Tibial nerve (tissue), 4 donors: ENCODE measurements at places on chromosomes 5 and 9.

GRCh38 chr9:27194401-27195091 is 85.5 kb downstream of the TEK start:
- DNase-seq, result no peak

- DNase-seq, result no peak
These were observed 248.3 kb downstream of the FSTL4 start for GRCh38 chr5:133363807-133364587.

GRCh38 chr5:102722931-102723330 is 32.2 kb upstream of the PAM start:
- no peak for DNase-seq

- no peak for DNase-seq
These were observed 354.0 kb downstream of the PRR16 start for GRCh38 chr5:120818128-120818527.

- DNase-seq, result no peak
These were observed 44.1 kb upstream of the SHISAL2B start for GRCh38 chr5:64646169-64646568.

DNA sequence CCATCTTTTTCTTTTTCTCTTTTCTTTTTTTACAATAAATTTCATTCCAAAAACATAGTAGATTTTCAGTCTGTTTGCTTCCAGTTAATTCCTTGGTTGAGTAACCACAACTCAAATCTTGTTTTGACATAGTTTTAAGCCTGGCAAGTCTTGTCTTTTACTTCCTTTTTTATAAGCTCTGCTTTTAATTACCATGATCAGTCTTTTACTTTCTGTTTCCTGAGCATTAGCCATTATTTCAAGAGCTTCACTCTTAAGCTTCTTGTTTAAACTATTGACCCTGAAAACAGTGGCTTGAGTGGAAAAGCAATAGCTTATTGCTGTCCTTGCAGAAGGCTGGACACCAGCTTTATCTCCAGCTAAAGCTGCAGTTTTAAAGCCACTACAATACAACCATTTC is 1363.3 kb downstream of the MAT2B start:
- DNase-seq, result no peak

DNA sequence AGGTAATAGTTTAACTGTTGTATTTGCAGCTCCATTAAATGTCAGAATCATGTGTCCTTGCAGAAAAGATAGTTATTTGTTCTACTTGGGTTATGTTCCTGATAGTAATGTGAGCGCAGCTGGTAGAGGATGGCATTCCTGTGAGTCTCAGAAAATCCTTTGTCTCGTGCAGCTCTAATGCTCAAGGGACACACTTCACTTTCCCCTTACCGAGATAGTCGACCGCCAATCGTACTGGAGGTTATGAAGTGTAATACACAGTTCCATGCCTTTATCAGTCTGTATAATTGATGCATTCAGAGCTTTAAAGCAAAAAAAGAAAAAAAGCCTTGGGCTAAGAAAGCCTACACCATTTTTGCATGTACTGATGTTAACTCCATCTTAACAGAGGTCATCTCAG is 60.2 kb upstream of the SRP19 start:
- DNase-seq, result no peak

DNA sequence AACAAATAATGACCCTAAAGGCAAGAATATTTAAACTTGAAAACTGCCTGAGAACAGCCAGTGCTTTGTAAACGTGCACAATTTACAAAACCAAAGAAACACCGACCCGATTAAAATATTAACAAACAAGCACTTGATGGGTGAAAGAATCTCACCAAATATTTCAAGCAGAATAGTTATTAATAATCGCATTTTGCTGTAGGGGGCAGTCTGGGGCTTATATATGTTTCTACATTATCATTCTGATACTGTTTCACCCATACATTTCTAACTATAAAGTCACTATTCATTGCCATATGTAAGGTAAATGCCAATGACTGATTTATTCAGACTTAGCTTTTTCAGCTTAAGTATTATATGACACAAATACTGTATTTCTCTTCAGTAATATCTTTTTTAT is 37.7 kb downstream of the UBAP2 start:
- peak; percentile 10 for DNase-seq

DNA sequence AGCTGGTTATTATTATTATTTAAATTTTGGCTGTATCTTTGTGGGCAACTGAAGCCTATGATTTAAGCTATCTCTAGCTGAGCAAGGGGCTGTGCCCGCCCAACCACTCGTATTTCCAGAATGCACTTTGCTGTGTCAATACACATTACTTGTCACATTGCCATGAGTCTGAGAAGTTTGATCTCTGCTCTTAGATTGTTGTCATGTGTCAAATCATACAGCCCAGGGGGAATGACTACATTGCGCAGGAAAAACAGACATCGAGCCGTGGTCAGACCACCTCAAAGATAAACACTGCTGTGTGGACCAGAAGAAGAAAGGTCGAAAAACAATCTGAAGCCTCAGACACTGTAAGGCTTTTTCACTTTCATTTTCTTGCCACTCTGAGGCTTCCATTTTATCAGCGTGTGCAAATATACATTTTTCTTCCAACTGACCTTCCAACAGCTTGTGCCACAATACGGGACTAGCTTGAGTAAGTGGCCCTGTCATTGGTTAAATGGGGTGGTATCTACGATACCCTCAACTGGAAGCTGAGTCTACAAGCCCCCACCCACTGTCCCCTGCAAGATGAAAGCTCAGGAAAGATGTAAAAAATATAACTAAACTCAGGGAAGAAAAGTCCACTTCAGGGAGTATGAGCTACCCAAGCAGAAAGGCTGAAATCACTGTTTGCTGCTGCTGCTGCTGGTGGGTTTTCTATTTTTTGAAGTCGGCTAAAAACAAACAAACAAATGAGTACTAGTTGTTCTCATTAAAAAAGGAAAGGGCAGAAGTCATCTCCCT is 603.0 kb downstream of the BNC2 start:
- DNase-seq, result no peak

- DNase-seq, result no peak
These were observed 5.7 kb upstream of the TRAF1 start for GRCh38 chr9:120932086-120932823.

- no peak for DNase-seq
These were observed 201.9 kb downstream of the ZNF608 start for GRCh38 chr5:124544366-124545055.

GRCh38 chr5:5145651-5146529 is 5.8 kb downstream of the ADAMTS16 start:
- no peak for DNase-seq

DNA sequence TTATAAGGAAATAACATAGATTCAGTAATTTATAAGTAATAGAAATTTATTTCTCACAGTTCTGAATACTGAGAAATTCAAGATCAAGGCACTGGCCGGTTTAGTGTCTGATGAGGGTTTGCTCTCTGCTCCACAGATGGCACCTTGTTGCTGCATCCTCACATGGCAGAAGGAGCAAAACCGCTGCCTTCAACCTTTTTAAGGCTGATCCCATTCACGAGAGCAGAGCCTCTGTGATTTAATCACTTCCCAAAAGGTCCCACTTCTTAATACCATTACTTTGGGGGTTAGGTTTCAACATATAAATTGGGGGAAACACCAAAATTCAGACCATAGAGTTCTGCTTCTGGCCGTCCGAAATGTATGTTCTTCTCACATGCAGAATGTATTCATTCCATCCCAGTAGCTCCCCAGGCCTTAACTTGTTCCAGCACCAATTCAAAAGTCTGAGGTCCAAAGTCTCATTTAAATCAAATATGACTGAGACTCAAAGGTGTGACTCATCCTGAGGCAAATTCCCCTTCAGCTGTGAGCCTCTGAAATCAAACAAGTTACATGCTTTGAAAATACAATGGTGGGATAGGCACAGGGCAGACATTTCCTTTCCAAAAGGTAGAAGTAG is 30.6 kb downstream of the BAAT start:
- DNase-seq, result no peak

DNA sequence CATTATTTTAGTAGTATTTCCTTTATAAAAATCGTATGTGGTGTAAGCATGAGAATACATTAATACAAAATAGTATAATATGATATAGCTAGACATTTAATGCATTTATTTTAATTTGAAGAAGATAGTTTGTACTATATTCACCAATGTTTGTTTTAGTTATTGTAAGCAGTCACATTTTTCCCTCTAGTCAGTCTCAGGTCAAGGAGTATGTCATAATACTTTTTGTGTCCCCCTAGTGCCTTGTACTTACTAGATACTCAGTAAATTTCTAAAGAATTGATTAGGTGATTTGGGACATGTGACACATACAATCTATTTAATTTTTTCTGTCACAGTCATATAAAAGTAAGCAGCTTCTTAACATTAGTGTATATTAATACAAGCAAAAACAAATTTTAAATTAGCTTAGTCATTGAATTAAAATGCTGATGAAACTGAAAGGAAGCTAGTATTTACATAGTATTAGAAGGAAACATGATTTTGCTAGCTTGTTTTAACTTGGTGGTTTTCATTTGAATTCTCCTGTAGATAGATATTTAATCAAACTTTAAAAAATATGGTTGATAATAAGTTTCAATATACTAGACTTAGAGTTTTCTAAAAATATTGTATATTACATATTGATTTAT is 242.2 kb downstream of the FER start:
- no peak for DNase-seq

- DNase-seq, result no peak
These were observed 45.3 kb upstream of the ISOC1 start for GRCh38 chr5:129049126-129049799.

DNA sequence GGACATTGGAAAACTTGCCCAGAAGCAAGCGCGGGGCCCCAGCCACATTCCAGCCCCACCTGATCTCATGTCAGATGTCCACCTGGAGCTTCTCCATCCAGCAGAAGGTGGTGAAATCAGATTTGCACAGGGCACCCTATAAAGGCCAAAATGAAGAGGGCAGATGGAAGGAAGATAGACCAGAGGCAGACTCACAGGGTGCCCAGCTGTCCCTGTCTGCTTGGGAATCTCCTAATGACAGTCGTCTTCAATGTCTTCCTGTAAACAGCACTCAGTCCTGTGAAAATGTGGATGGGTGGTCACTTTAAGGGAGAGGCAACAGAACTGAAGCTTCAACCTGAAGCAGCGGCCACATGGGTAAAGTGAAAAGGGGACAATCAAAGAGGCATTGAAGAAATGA is 607.5 kb downstream of the IRX1 start:
- DNase-seq, result no peak

DNA sequence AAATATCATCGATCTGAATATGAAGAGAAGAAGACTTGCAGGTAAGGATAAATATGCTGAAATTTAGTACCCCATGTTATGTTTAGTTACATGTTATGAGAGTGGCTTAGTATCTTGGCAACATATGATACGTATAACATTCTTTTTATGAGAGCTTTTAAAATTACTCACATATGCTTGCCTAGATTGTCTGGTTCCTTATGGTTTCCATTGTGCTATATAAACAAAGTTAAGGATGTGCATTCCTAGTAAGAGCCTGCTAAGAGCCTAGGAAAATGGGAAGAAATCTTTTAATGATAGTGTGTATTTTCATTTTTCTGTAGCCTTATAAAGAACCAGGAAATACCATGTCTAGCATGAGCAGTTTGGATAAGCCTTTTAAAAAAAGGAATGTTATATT is 112.0 kb upstream of the KCNN2 start:
- no peak for DNase-seq

DNA sequence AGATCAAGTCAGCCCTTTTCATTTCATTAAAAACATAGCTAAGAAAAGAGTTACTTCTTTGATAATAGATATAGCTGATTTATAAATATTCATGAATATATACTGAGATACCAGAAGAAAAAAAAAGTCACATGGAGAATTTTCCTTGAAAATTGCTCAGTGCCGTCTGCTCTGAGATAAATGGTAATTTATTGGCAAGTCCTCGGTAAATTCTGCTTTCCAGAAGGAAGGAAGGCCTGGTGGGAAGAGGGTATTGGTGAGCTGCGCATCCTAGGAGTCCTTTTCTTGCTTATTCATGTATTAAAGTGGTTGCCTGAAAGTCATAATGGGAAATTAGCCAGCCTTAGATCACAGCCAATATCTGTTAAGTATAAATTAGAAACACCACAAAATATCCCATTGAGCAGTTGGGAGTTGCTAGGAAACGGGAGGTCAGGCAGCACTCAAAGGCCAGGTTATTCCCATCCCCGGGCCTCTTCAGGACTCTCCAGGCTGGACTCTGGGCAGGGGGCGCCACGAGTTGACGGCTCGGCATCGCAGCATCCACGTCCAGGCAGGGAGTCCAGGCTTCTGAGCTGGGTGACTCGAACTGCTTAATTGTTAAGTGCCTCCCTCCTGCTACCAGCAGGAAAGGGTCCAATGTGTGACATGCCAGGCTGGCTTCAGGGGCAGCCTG is 116.7 kb upstream of the RETREG1 start:
- no peak for DNase-seq

DNA sequence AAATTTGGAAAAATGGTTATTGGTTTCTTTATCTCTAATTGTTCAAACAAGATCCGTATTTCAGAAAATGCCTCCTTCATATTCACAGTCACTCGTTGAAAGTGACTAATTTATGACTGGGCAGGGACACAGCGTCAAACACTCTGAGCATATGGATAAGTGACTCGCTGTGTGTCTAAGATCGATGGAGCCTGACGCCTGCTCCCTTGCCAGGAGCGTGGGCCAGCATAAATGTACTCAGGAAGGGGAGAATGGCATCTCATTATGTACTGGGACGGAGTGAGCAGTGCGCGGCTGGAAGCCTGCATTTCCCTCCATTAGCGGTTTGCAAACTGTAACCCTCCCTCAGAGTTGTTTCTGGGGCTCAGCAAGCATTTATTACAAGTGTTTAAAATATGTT is 79.8 kb upstream of the CAST start:
- DNase-seq, result no peak

DNA sequence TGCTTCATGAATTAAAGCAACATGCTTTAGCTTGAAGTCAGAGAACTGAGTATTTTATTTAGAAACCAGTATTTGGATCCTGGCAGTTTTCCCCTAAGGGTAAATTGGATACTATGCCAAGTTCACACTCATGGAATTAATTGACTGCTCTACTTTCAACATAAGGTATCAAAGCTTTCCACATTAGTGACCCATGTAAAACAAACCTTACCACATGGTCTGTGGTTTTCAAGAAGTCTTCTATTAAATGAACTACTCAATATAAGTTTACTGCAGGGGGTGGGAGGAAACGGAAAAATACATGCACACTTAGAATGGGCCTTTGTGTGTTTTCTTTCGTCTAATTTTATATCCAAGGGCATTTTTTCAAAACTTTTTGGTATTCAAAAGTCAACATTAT is 232.0 kb upstream of the FBXL7 start:
- DNase-seq, result no peak

- DNase-seq, result no peak
These were observed 18.7 kb downstream of the NOTCH1 start for GRCh38 chr9:136527131-136527530.

DNA sequence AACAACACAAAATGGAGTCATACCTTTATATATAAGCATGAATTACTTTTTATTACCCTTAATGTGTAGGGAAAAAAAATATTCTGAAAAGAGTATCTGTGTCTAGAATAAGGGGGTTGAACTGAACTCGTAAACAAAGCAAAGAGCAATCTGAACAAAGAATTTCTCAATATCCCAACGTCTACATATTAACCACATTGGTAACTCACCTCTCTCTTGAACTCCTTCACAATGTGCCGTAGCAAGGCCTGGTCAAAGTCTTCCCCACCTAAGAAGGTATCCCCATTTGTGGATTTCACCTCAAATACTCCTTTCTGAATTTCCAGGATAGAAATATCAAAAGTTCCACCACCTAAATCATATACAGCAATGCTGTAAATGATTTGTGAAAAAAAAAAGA is 8.4 kb downstream of the HSPA9 start:
- no peak for DNase-seq
